ENCODE measurements at places on chromosomes 13 and 19. TPM values are rescaled to one million over a fixed set of nuclear protein-coding genes. Genes with fewer than 3 reads are reported as not detected.
A peak's percentile ranks its signal among the peaks of the same experiment; 100 is the strongest.

KASH5 gene
- not detected for total RNA-seq

ONECUT3 gene
- not detected for total RNA-seq

- H3K36me3 ChIP-seq: no peaks in the 10 kb centered on the region
- DNase-seq: no peak
- no peak overlapping the region for H3K4me3 ChIP-seq
- no peaks in the 10 kb centered on the region for H3K27me3 ChIP-seq
- H3K4me1 ChIP-seq: no peaks in the 10 kb centered on the region
- H3K27ac ChIP-seq: no peak overlapping the region
Observed at GRCh38 chr13:66508153-66508909, 721.8 kb downstream of the PCDH9 start.

- H3K4me1 ChIP-seq: no peaks in the 10 kb centered on the region
- H3K27me3 ChIP-seq: no peaks in the 10 kb centered on the region
- H3K36me3 ChIP-seq: no peaks in the 10 kb centered on the region
- no peak overlapping the region for H3K27ac ChIP-seq
- peak; percentile 62 for DNase-seq
Observed at GRCh38 chr13:113995051-113995601, 21.2 kb upstream of the C13orf46 start.

- no peak overlapping the region for H3K27ac ChIP-seq
- H3K4me3 ChIP-seq: no peak overlapping the region
- no peaks in the 10 kb centered on the region for H3K4me1 ChIP-seq
- no peaks in the 10 kb centered on the region for H3K36me3 ChIP-seq
- no peak for DNase-seq
Observed at GRCh38 chr13:48273346-48273745, 30.2 kb upstream of the RB1 start.
